ENCODE measurements at places on chromosomes 6 and 20.

- DNase-seq, result no peak
Observed at GRCh38 chr6:127515234-127515793, 3.8 kb downstream of the MTCL3 start.

GRCh38 chr6:32968867-32969684 lies 682 bp downstream of the BRD2 start:
- peak; percentile 33 for DNase-seq

- DNase-seq, result no peak
Observed at GRCh38 chr20:54472607-54473006, 2.8 kb upstream of the DOK5 start.

- no peak for DNase-seq
Observed at GRCh38 chr6:89272596-89272995, 42.5 kb downstream of the GABRR2 start.

DNA sequence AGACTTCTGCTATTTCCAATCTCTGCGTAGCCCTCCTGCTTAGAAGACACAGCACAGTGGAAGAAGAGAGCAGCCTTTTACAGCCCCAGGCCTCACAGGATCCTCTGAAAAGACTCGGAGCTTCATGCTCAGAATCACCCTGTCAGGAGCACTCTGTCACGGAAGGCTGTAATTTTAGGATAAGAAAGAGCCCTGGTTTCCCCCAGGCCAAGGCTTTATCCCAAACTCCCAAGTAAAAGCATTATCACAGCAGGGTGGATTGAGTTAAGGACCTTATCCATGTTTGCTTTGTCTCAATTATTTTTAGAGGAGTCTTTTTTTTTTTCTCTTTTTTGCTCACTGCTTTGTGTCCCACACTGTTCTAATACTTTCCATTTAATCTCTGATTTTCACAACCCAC lies 39.2 kb downstream of the ANKS1A start:
- DNase-seq, result no peak

DNA sequence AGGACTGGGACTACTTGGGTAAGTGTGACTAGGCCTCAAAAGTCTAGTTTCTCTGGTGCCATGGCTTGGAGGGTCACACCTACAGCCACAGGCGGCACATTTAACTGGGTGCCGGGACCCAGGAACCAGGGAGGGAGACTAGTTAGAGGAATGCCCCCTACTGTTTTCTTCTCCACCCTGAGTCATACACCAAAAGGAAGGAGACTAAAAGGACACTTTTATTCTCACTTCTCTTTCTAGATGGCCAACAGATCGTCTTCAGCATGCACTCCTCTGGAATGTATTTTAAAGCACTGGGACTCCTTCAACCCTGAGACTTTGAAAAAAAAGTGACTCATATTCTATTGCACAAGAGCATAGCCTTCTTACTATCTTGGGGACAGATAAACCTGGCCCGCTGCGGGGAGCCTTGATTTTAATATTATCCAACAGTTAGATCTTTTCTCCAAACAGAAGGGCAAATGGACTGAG lies 33.4 kb downstream of the PLN start:
- DNase-seq, result no peak

- DNase-seq, result no peak
Observed at GRCh38 chr6:31877125-31877650, 1.6 kb downstream of the SLC44A4 start.

DNA sequence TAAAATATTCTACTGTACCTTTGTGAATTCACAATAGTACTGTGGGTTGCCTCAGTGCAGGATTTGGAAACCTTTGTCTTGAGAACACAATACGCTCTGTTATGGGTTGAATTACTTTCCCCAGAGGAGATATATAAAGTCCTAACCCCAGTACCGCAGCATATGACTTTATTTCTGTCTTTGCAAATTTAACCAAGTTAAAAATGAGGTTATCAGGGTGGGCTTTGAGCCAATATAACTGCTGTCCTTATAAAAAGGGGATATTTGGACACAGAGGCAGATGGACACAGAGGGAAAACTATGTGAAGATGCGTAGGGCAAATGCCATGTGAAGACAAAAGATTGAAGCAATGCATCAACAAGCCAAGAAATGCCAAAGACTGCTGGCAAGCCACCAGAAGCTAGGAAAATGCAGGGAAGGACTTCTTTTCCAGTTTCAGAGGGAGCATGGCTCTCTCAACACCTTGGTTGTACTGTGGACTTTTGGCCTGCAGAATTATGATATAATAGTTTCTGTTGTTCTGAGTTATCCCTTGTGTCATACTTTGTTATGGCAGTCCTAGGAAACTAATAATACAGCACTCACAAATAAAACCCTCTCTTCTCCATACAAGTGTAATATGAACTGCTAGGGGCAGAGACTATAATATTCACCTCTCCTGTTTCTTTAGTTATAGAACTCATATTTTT lies 292.6 kb upstream of the SPTLC3 start:
- no peak for DNase-seq

DNA sequence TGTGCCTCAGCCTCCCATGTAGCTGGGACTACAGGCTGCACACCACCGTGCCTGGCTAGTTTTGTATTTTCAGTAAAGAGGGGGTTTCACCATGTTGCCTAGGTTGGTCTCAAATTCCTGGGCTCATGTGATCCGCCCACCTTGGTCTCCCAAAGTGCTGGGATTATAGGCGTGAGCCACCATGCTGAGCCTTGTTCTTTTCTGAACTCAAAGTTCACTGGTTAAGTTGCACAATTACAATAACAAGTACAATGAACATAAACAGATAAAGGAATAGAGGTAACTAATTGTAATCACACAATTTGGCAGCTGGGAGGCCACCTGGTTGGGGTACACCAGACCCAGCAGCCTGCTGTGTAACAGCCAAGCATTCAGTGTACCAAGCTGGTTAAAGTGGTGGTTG lies 6.7 kb downstream of the NUDT3 start:
- DNase-seq, result no peak

- no peak for DNase-seq
Observed at GRCh38 chr6:7974565-7974937, 64.0 kb upstream of the TXNDC5 start.

DNA sequence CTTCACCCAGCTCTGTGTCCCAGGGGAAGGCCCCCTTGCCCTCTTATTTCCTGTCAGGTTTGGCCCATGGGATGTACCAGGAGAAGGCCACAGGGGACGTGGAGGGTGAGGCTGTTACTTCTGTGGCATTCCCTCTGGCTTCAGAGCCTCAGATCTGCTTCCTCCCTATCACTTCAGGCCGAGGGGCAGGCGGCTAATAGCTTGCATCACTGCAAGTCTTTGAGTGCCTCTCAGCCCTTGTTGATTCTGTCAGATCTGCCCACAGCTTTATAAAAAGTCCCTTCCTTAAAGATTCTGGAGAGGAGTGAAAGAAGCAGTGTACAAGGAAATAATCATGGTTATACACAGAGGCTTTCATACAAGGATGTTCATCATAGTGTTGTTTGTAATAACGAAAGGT lies 86.9 kb downstream of the LRFN2 start:
- no peak for DNase-seq

- no peak for DNase-seq
Observed at GRCh38 chr20:8903655-8904605, 165.0 kb upstream of the PLCB4 start.

DNA sequence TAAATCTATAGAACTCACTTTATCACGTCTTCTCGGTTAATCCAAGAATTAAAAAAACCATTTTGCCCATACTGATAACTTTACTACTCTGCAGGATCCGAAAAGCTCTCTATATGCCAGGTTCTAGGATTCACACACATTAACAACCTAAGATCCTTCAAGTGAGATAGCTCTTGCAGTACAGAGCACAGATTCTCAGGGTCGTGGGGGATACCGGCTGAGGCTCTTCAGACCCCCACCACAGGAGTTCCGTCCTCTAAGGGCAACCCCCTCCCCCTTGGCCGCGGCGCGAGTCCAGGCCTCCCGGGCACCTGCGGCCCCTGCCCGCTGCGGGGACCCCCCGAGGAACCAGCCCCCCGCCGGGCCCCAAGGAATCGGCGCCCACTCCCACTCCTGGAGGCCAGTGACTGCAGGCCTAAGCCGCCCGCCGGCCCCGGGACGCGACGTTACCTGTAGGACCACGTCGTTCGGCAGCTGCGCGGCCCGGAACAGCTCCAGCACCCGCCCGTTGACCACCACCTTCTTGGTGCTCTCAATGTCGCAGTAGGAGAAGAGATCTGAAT lies 892 bp downstream of the REPS1 start:
- DNase-seq, result peak; percentile 3

DNA sequence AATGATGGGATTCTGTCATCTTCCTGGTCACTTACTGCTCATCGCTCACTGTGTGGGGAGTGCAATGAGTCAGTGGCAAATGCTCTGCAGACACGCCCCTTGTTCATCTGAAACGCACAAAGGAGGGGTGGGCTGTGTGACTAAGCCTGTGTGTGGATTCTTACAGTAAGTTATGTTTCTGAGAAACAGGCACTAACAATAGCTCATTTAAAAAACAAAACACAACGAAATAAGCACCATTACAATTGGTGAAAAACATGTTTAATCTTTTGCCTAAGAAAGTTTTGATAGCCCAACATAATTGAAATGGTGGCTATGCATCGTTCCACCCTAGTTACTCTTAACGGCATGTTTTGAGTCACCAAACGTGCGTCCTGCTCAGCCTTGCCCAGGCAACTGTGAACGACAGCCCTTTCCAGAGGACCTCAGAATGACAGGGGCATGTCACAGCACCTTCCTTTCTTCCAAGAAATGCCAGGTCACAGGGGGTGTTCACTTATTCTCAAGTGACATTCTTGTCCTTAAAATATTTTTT lies 118.4 kb upstream of the SGK1 start:
- peak; percentile 15 for DNase-seq

GRCh38 chr6:64062960-64063683 lies 427.5 kb downstream of the PHF3 start:
- DNase-seq, result no peak

- DNase-seq, result no peak
Observed at GRCh38 chr6:170182781-170183120, 108.1 kb downstream of the DLL1 start.

- DNase-seq, result no peak
Observed at GRCh38 chr6:16254535-16254934, 16.1 kb downstream of the GMPR start.

GRCh38 chr6:168992446-168993144 lies 261.1 kb downstream of the THBS2 start:
- no peak for DNase-seq

GRCh38 chr20:63452821-63453523 lies 19.5 kb downstream of the KCNQ2 start:
- DNase-seq, result no peak

GRCh38 chr6:45844986-45845385 lies 170.7 kb downstream of the CLIC5 start:
- no peak for DNase-seq

DNA sequence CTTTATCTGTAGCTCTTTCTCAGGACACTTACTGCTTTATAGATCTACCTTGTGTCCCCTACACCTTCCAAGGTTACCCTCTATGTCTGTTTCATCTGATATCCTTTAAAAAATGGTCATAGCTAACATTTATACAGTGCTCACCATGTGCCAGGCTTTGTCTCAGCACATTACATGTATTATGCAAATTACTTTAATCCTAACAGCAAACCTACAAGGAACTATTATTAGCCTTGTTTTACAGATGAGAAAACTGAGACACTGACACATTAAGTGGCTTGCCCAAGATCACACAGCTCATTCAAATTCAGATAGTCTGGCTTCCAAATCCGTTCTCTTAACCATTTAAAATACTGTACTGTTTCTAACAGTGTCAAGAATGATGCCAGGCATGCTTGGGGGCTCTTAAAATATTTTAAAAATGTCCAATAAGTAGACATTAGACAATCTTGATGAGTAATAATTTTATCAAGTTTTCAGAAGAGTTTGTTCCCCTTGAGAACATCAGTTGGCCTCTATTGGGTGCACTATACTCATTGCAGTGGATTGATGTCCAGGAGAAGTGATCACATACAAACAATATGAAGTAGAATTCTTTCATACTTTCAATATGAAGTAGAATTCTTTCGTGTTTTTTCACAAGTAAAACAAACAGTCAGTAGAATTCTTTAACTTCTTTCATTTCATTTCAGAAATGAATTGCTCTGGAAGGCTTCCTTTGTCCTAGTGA lies 69.6 kb downstream of the DNAH8 start:
- no peak for DNase-seq

- DNase-seq, result no peak
Observed at GRCh38 chr20:44834693-44835092, 24.3 kb upstream of the RIMS4 start.

DNA sequence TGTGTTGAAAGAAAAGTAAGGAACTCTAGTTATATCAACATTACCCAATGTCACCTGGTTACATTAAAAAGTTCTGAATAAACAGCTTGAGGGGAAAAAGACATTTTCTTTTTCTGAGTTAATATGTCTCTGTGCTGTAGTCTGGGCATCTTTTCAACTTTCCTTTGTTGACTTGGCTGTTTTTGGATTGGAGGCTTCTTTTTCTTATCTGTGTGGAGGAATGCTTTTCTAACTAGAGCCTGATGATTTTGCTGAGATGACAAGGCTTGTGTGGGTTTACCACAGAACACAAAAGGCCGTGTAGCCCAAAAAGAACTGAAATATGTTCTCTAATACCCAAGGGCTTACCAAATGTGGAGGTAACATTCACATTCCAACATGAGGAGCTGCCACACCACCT lies 161.8 kb downstream of the KCNQ5 start:
- DNase-seq, result no peak

GRCh38 chr6:72411872-72412708 lies 209.8 kb upstream of the KCNQ5 start:
- DNase-seq, result peak; percentile 69

DNA sequence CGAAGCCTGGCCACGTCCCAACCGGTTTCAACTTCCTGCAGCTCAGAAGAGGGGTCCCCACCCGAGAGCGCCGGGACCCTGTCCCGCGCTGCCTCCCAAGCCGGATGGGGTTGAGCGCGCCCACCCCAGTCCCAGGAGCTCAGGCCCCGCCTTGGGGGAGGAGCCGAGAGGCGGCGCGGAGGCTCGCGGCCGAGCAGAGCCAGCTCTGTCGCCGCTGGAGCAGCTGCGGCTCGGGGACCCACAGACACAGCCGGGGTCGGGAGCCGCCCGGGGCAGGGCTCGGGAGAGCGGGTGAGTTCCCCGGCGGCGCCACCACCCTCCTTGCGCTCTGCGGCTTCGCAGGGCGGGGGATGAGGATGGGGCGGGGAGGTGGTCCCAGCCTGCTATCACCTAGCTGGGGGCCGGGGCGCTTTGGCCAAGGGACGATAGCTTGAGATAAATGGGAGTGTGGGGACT lies at the start of gene PPP1R16B:
Gene PPP1R16B (plus strand): TSS at position 196 of the 456 bp plus-strand sequence. CDS start 30,229 bp downstream, outside the sequence.
- peak; percentile 66 for DNase-seq

All from T-helper 17 cell (primary cell).